ENCODE measurements at places on chromosomes 5 and 9.
A peak's percentile ranks its signal among the peaks of the same experiment; 100 is the strongest.

- no peak for DNase-seq
These were observed 50.5 kb downstream of the PDE4D start for GRCh38 chr5:59842999-59843398.

DNA sequence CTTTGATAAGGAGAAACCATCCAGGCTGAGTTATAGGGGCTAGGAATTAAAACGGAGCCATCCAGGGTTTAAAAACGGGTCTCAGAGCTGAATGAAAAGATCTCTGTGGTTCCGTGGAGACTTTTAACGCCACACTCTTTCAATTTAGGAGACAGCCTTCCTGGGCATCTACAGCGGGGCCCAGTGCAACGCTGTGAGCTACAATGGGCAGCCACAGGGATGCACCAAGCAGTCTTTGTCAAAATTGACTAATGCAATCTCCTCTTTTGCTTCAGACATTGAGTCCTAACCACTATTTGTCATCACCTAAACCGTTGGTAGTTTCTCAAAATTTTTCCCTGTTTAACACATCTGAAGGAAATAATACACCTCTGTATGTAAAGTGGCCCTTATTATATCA, 96.6 kb upstream of the ABCA1 start:
- DNase-seq = no peak

DNA sequence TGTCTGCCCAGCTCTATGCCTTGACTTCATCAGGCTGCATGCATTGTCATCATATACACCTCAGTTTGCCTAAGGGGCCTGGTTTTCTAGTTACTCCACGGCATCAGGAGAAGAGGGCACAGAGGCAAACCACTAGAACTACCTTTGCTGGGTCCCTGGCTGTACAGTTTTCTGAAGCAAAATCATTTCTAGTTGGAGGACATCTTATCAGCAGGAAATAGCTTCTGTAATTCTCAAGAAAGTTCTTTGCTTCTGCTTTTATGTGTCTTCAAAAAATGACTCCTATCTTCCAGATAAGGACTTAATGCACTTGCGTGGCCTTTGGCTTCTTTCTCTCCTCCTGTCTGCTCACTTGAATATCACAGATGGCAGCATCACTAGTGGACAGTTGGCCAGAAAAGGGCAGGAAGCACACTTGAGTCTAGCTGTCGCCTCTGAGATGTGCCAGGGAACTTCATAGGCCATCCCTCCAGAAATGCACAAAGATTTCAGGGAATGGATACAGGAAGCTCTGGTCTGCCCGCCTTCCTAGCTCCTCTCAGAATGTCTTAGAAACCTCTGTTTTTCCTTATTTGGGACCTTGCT, 22.4 kb upstream of the LTC4S start:
- DNase-seq = no peak

- DNase-seq = no peak
These were observed 130.0 kb downstream of the ENC1 start for GRCh38 chr5:74510476-74511075.

- no peak for DNase-seq
These were observed 64.8 kb downstream of the PLAC8L1 start for GRCh38 chr5:146040527-146040926.

- DNase-seq = no peak
These were observed 26.1 kb downstream of the TTC23L start for GRCh38 chr5:34865091-34865490.

DNA sequence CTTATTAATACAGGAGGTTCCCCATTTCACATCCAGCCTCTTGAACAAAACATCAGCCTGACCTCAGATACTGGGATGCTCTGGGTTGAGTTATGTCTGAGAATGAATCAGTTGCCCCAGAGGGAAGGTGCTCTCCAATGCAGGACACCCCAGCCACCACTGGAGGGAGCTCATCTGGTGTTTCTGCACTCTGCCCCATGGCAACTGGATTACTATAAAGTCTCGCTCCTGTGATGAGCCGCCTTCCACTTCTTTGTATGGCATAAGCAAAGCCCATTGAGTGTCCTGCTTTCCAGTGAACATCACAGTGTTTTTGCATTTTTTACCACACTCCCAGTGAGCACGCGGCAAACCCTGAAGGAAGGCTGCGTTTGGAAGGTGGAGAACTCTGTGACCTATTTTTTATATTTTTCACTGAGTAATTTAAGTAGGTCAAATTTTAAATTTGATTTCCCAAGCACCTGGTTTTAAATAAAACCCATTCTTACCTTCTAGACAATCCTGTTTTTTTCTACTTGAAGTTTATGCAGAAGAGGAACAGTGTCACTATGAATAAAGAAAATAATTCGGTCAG, 176.9 kb upstream of the WWC1 start:
- DNase-seq = no peak

DNA sequence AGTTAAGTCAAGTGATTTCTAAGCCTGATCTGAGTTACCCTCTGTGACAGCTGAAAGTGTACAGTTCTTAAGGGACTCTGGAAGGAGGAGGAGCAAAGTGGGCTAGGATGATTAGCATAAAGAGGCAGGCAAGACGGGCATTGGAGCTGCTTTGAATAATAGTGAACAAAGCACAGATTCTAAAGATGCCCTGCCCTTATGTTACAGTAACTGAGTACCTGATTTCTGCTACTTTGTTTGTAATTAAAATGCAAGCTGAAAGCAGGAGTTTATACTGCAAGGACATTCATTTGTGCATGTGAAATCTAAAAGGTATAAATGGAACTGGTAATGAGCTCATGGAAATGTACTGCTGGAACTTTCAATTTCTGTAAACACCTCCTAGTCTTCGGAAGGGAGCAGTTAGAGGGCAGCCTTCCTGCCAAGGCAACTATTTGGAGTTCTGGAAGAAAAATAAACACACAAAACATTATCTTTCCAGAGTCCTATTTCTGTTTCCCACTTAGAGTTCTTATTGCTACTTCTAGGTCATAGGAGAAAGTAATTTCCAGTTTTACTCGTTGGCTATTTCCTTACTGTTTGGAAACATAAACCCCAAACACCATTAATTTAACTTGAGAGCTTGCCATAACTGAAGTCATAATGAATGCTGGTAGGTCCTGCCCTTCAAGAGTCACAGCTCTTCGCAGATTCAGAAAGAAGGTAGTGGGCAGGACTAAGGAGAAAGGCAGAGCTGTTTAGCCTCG, at the start of gene RANBP3L:
TSS of gene RANBP3L (minus strand) at position 45 of the 746 bp plus-strand sequence. CDS start 486 bp downstream, outside the sequence.
- no peak for DNase-seq

- DNase-seq = no peak
These were observed 16.4 kb upstream of the SPINK6 start for GRCh38 chr5:148186248-148187003.

DNA sequence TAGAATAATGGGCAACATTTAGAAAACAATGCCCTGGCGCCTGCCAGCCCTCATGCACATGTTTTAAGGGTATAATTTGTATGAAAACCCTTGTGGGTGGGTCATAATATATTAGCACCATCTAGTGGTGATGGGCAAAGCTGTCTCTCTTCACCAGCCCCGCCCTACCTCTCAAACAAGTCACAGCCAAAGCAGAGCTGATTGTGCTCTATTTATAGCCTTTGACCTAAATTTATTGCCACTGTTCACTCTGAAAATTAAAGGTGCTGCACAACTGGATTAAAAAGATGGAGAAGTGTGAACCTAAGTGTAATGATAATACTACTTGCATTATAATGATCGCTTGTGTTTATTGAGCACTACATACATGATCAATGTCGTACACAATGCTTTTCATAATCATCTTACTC, 131.9 kb upstream of the ANKH start:
- peak; percentile 44 for DNase-seq

DNA sequence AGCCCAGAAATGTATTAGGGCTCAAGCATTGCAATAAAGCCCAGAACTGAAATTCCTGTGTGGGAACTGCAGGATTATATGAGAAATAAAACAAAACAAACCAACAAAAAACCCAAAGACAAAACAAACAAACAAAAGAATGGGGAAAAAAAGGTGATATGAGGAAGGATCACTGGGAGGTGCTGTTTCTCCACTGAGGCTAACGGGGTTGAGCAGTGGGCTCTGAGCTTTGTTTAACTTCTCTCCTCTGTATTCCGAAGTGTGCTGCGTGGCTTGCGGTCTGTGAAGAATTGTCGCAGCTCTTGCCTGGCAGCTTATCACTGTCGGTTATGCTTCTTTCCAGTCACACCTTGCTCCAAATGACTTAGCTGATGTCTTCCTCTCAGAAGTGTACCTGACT, 106.3 kb downstream of the TENT4A start:
- DNase-seq = no peak

GRCh38 chr5:143006501-143006900, 236.3 kb downstream of the ARHGAP26 start:
- DNase-seq = no peak

GRCh38 chr5:93723005-93723404, 18.4 kb downstream of the POU5F2 start:
- no peak for DNase-seq

DNA sequence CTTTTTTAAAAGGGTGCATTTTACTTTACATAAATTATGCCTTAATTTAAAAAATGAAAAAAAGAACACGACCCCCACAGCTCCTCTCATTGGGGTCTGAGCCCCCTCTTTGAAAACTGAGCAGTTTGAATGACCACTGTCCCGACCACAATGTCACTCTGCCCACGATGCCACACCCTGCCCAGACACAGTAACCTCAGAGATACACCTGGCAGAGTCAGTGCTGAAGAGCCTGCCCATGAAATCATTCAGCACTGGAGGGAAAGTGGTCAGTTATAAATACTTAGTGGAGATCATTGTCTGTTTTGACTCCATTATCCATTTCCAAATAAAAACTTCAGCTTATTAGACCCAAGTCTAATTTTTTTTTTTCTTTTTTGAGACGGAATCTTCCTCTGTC, 49.3 kb downstream of the DNAJC21 start:
- no peak for DNase-seq

DNA sequence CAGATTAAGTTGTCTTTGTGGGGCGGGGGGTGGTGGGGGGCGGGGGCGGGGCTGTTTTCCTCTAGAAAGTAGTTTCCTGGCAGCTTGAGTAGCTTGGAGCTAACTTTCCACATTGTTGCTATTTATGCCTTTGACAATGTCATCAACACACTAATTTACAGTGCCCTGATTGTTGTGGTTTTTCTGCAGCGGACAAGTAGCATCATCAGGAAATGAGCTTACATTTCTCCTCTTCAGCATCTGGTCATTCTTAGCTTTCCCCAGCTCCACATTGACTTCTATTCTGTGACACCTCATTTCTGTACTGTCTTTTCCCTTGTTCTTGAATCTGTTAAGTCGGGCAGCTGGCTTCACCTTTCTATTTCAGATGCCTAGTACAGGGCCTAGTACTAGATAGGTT, 112.3 kb upstream of the RAD23B start:
- DNase-seq = no peak

GRCh38 chr5:118195211-118195610, 793.1 kb downstream of the DTWD2 start:
- DNase-seq = no peak

DNA sequence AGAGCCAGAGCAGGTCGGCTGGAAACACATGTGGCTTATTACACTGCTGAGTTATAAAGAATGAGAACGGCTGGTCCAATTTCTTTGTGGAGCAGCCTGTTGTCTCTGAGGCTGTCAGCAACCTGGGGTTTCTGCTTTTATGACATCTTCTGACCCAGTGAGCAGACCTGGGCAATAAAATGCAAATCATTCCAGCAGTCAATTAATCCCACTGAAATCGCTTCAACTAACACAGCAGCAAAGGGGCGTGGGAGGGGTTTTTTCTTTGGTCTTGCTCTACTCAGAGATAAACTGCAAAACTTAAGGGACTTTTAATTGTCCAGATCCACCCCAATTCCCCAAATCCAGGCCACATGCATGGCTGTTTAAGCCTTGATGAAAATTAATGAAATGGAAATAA, 215.7 kb downstream of the SLIT3 start:
- no peak for DNase-seq

DNA sequence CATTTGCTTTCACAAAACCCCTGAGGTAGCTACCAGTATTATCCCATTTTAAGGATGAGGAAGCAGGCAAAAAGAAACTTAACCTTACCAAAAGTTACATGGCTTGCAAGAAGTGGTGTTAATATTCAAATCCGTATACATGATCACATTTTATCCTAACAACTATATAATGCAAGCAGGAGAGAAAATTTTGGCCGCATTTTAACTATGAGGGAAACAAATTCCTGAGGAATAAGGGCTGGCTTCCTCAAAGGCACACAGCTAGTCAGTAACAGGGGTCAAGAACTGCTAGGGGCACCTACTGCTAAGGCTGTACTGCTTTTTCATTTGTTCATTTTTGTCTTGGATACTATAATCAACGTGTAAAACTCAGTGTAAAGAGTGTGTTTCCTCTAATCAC, 81.0 kb downstream of the LHFPL2 start:
- DNase-seq = no peak

DNA sequence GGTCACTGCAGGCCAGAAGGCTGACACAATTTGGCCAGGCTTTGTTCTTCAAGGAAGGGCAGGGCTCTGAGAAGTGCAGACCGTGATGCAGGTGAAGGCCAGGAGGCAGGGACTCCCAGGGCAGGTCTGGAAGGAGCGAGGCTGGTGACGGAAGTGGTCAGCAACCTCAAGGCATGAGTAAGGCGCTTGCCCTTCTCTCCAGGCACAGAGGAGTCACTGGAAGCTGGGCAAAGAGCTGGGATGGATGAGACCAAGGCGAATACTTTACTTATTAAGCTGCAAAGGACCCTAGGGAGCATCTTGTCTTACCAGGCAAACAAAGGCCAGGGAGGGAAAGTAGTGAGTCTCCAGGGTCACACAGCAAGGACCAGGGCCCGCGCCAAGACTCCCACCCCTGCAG, 18.6 kb downstream of the IRF1 start:
- DNase-seq = peak; percentile 27

DNA sequence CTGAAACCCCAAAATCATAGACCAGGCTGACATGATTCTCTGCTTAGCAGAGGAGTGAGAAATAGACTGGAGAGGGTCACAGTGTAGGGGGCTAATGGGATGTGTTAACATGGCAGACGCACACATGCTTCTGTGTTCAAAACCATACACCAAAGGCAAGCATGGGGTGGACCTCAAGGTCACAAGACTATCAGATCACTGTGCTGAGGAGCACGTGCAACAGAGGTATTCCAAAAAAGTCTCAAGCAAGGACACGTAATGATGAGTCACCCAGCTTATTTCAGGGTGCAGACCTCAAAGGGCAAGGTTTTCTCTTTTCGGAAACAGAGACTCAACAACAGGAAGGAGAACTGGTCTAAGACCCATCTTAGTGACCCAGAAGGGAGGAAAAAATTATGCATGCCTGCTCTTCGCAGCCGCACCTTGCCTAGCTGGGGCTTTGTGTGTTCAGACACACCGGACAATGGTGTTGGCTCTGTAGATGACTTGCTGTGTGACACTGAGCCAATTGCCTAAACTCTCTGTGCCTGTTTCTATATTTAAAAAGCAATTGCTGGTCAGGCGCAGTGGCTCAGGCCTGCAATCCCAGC, 20.3 kb downstream of the WHRN start:
- peak; percentile 44 for DNase-seq

DNA sequence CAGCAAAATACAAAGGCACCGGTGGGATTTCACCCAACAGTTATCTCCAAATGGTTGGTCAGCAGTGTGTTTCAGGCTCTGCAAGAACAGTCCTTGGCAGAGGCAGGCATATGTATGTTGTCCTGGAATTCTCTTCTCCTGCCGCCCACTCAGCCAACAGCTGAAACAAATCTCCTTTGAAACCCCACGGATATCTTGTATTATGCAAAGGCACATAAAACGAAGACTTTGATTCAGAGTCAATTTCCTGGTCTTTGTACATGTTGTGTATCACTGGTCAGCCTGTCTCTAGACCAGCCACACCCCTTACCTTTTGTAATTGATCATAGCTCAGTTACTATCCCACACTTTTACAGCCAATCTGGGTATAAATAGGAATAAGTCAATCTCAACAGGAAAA, 29.2 kb downstream of the FREM1 start:
- no peak for DNase-seq

- peak; percentile 13 for DNase-seq
These were observed 11.2 kb upstream of the COL5A1 start for GRCh38 chr9:134630393-134630790.

GRCh38 chr5:151427258-151427657, 20.1 kb upstream of the SLC36A1 start:
- no peak for DNase-seq

Measured in activated CD4-positive, CD25-positive, alpha-beta regulatory T cell treated with anti-CD3 and anti-CD28 coated beads, Interleukin-2, amount 50 U/mL, for 72 hours (primary cell).